ENCODE measurements at places on chromosomes 7 and 10.

DNA sequence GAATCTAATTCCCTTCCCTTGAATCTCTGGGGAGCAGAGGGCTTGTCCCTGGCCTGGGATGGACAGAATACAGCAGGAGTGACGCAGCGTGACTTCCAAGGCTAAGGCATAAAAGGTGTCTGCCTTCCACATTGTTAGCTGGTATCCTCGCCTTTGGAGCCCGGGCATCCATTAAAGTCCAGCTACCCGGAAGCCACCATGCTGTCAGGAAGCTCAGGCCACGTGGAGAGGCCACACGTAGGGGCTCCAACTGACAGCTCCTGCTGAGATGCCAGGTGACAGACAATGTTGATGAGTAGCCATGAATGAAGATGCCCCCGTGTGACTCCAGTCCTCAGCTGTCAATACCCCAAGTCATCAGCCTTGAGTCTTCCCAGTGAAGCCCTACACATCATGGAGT is 99.9 kb downstream of the OAT start:
- DNase-seq: no peak

- no peak for DNase-seq
These were observed 52.6 kb downstream of the BPGM start for GRCh38 chr7:134699021-134699818.

GRCh38 chr10:21696302-21696701 is 162.3 kb downstream of the MLLT10 start:
- no peak for DNase-seq

DNA sequence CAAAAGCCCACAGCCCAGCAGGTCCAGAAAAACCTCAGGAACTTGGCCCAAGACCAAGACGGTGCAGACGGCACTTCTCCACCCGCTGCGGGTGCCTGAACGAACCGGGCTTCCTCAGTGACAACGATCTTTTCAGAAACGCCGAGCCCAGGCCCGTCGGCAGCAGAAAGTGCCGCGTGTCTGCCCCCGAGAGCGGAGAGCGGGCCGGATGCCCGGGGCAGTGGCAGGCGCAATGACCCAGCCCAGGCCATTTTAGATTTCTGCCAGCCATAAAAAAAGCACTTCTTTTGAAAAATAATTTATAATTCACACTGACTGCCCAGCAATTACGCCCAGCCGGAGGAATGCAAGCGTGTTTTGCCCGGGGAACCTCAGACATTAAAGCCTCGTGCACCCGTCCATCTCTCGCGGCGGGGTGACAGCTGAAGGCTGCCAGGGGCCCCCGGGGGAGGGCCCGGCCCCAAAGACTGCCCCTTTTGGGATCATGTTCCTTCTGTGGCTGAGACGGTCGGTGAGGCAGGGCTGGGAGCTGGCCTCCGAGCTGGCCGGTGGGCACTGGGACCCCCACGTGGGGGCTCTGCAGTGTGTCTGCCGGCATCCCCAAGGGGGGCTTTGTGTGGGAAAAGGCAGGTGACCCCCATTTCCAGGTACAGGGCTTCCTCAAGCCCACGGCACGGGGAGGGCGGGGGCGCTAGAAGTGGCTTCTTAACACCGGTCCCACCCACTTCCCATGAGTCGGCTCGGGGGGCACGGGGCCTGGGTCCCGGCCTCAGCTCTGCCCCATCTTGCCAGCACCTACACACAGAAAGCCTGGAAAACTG is 71.3 kb upstream of the PDGFA start:
- DNase-seq: no peak

- peak; percentile 71 for DNase-seq
These were observed 292.8 kb downstream of the ANKRD7 start for GRCh38 chr7:118517275-118517674.

DNA sequence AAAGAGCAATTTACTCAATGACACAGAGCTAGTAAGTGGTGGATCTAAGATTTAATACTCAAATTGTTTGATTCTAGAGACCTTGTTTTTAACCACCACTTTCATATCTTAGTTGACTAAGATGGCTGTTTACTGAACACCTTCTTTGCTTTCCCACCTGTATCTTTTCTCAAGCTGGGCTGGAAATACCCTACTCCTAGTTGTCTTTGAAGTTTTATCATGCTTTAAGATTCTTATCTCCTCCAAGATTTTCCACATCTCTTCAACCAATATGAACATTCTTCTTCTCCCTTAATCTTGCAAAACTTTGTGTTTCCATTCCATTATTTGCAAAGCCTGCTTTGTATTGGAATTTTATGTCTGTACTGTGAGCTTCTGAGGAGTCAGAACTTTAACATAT is 157.9 kb downstream of the NXPH1 start:
- no peak for DNase-seq

DNA sequence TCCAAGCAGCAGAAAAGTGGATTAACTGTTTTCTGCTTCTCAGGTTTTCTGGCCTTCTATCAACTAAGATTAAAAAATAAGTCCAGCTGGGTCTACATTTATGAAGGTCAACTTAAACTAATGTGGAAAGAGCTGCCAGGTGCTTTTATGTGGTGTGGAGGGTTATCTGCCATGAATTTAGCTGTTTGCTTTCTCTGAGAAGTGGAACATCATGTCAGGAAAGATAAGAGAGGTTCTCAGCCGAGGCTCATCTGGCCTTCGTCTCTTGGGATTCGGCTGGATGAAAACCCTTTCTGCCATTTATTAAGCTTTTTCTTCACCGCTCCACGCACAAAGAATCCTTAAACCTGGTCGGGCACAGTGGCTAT is 5.5 kb downstream of the PTPRN2 start:
- no peak for DNase-seq

DNA sequence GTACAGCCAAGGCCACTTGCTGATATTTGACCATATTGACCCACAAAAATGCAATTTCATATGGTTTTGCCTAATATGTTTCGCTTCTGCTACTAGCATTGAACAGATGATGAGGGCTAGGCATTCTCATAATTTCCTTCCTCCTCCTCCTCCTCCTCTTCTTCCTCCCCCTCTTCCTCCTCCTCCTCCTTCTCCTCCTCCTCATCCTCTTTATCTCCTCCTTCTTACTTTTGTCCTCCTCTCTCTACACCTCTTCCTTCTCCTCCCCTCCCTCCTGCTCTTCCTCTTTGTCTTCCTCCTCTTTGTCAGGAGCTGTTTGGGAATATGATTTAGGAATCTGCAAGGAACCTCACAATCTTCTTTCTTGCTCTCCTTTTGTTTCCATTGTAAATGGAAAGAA is 133.9 kb upstream of the CELF2 start:
- no peak for DNase-seq

Data from NCI-H226 (cell line).